ENCODE measurements at places on chromosomes 11 and 22. TPM values are rescaled to one million over a fixed set of nuclear protein-coding genes. Genes with fewer than 3 reads are reported as not detected.

TSPAN32 gene
- not detected for total RNA-seq

SLC6A5 gene
- total RNA-seq, result not detected

BAIAP2L2 gene
- total RNA-seq, result 4.4 TPM

SLC22A12 gene
- not detected for total RNA-seq

SCYL1 gene
- total RNA-seq, result 41.8 TPM

KCNK4 gene
- total RNA-seq, result not detected

PGR gene
- not detected for total RNA-seq

OR6T1 gene
- not detected for total RNA-seq

KLHL22 gene
- total RNA-seq, result 9.0 TPM

KRTAP5-8 gene
- not detected for total RNA-seq

RIMBP3B gene
- 0.38 TPM for total RNA-seq

CD82 gene
- 8.1 TPM for total RNA-seq

HIC2 gene
- 2.5 TPM for total RNA-seq

AMOTL1 gene
- total RNA-seq, result 8.9 TPM

OR52J3 gene
- not detected for total RNA-seq

HIRA gene
- 18.9 TPM for total RNA-seq

PTGDR2 gene
- total RNA-seq, result 0.05 TPM

CSNK2A3 gene
- 2.8 TPM for total RNA-seq

OR52E8 gene
- total RNA-seq, result not detected

HYOU1 gene
- 45.8 TPM for total RNA-seq

MAPK11 gene
- total RNA-seq, result 7.2 TPM

TST gene
- total RNA-seq, result 47.9 TPM

HTR3A gene
- total RNA-seq, result not detected

C11orf91 gene
- total RNA-seq, result 1.3 TPM

ST14 gene
- 0.56 TPM for total RNA-seq

PRG3 gene
- not detected for total RNA-seq

KCNQ1OT1 gene
- total RNA-seq, result 0.06 TPM

GAS2 gene
- total RNA-seq, result 0.41 TPM

NPAS4 gene
- not detected for total RNA-seq

PDE3B gene
- total RNA-seq, result 2.4 TPM

WNT11 gene
- total RNA-seq, result 1.1 TPM

SDHAF2 gene
- 41.9 TPM for total RNA-seq

PDXP gene
- 19.9 TPM for total RNA-seq

OSBP2 gene
- 11.1 TPM for total RNA-seq

MUC6 gene
- total RNA-seq, result not detected

SPON1 gene
- total RNA-seq, result not detected

ACTN3 gene
- total RNA-seq, result 0.06 TPM

TPBGL gene
- total RNA-seq, result 0.15 TPM

CD3G gene
- not detected for total RNA-seq

ART1 gene
- total RNA-seq, result not detected

Data from A549 treated with RU486 at 1 μM for 4 hours (cell line).